DMS53 (cell line): ENCODE measurements at places on chromosomes 11 and 22.
A peak's percentile ranks its signal among the peaks of the same experiment; 100 is the strongest.

DNA sequence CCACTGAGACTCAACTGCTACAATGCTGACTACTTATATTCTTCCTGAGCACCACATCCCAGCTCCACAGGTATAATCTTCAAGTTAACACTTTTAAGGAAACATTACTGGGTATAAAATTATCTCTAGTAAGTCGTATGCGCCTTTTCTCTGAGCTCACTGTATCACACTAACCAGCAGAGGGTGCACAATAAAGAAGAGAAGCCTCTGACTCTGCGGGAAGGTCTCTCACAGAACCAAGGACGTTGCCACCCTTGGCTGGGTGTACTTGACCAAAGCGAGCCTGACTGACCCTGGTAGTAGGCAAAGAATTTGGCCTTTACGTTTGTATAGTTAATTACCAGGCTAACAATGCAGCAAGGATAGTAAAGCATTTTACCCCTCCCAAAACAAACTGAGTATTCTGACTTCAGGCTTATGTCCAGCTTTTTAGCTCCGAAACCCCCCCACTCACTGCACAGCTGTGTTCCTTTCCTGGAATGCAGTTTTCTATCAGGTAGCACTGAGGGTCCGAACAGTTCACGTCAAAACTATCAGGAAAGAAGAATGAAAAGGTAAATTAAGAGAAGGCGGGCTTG lies at the start of gene BTBD18:
Gene BTBD18, minus strand, starts transcription at position 144 of the 578 bp plus-strand sequence. CDS start 631 bp downstream, outside the sequence.
- DNase-seq = peak; percentile 76

- no peak for DNase-seq
Measured at GRCh38 chr11:38648604-38649003, 2050.6 kb upstream of the RAG2 start.

DNA sequence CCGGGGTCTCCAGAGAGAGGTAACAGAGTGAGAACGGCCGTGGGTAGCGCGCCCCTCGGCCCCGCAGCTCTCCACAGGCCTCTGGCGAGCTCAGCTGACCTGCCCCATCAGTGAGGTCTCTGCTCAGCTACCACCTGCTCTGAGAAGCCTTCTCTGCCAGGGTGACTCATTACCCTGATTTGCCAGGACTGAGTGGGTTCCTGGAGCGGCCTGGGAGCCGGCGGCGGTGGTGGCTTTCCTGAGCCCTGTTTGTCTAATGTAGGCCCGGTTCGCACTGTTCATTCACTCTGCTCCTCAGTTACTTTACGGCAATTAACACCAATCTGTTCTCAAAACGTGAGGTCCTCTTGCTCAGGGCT lies 351.0 kb upstream of the B3GAT1 start:
- no peak for DNase-seq

DNA sequence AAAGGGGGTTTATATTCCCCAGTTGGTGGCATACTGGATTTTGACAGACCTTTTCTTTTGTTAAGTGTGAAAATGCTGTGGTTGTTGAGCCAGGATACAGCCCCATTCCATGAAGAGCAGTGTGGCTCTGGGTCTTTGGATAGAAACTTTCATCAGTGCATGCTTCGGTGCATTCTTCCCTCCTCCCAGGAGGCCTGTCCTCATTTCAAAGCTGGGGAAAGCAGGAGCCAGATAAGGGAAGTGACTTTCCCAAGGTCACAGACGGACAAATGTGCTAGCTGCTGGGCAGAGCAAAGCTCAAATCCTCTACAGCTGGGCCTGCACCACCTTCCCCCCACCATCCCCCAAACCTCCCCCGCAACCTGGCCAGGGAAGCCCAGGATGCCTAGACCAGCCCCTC lies 184.5 kb upstream of the NTM start:
- no peak for DNase-seq

- no peak for DNase-seq
Measured at GRCh38 chr11:36141196-36141953, 147.8 kb downstream of the COMMD9 start.

DNA sequence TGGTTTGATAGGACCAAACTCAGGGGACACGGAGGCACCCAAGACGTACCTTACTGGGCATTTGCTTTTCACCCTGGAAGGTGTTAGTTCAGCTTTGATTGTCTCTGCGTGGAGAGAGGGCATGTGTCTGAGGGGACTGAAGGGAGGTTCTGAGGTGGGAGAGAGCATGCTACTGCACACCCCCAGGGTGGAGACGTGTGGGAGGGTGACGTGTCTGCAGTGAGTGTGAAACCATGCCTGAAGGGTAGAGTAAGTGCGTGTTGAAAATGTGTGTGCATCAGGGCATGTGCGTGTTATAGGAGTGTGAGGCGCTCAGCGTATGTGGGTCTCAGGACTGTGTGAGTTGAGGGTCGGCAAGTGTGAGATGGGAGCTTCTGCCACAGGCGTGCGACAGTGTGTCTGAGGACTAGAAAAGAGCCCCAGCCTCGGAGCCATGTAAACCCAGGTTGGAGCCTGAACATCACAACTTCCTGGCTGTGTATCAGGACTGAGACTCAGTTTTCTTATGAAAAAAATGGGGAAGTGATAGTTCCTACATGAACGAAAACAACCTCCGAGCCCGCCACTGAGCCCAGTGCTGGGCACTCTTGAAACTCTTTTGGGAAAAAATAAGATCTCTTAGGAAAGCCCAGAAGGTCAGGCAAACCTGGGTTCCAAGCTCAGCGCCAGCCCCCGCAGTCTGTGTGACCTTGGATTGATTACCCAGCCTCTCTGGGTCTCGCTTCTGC lies 11.8 kb upstream of the KCNJ11 start:
- no peak for DNase-seq

- DNase-seq = no peak
Measured at GRCh38 chr11:18312663-18313420, 9.1 kb downstream of the HPS5 start.

- no peak for DNase-seq
Measured at GRCh38 chr11:116065986-116066385, 561.8 kb upstream of the CADM1 start.

- DNase-seq = no peak
Measured at GRCh38 chr11:72912253-72912652, 98.0 kb downstream of the ATG16L2 start.

DNA sequence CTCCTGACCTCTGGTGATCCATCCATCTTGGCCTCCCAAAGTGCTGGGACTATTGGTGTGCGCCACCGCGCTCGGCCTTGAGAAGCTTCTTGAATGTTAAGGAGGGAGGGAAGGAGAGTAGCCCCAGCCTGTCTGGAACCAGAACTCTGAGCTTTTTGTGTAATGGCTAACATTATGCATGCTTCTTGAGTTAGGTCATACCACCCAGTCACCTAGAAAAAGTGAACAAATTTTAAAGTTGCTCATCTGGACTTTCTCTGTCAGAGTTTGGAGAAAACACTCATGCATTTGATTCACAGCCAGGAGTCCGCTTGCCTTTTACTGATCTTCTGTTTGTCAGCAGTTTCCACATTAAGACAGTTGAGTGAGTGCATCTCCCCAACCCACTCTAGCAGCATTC lies 82.1 kb downstream of the PPP6R3 start:
- DNase-seq = no peak

DNA sequence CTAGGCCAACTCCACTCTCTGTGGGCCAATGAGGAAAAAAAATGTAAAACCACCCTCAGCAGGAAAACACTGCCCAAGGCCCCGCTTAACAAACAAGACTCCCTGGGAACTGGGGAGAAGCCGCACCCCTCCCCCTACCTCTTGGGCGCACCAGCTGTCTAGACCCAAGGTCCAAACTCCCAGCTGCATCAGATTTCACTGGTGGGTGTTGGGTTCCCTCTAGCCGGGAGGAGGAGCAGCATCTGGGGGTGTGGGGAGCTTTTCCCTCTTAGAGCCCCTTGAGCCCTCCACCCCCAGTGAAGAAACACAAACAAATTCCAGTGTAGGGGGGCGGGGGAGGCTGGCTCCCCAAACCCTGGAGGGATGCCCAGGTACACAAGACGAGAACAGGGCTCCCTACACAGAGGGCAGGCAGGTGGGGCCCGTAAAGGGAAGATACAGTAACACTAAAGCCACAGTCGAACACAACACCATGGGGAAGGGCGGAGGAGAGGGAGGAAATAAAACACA lies 64.9 kb downstream of the NECTIN1 start:
- DNase-seq = peak; percentile 60

GRCh38 chr22:22460635-22461034 lies 47.9 kb downstream of the ZNF280B start:
- peak; percentile 44 for DNase-seq

GRCh38 chr11:30016588-30017363 lies at the start of gene KCNA4:
KCNA4 (minus strand) TSS chr11:30017030; CDS start chr11:30012678, 4,352 bp downstream.
- DNase-seq = peak; percentile 81

GRCh38 chr11:104015649-104016415 lies 20.6 kb upstream of the DDI1 start:
- DNase-seq = no peak

DNA sequence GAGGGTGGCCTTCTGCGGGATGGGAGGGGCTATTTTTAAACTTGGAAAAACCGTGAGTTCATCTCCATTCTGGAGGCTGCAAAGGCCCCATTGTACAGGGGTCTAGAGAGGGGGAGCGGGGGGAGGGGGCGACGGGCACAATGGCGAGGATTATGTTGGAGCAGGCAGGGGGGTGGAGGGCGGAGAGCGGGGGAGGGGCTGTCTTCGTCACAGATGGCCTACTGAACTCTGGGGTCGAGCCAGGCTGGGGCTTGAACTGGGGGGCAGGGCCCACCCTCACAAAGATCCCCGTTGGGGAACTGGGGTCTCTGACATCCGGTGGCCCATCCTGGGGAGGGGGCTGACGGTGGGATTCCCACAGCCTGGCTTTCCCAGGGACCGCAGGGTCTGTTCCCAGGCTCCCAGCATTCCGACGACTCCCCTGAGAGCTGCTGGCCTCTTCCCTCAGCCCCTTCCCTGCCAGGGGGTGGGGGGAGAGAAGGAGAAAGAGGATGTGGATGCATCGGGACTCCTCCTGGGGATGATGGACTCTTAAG lies 3.4 kb upstream of the MCAM start:
- peak; percentile 47 for DNase-seq

- peak; percentile 12 for DNase-seq
Measured at GRCh38 chr22:46002757-46003270, 25.9 kb upstream of the WNT7B start.

GRCh38 chr11:117384045-117384444 lies 56.4 kb downstream of the CEP164 start:
- DNase-seq = no peak

GRCh38 chr11:120561286-120561685 lies 49.7 kb downstream of the GRIK4 start:
- DNase-seq = no peak

DNA sequence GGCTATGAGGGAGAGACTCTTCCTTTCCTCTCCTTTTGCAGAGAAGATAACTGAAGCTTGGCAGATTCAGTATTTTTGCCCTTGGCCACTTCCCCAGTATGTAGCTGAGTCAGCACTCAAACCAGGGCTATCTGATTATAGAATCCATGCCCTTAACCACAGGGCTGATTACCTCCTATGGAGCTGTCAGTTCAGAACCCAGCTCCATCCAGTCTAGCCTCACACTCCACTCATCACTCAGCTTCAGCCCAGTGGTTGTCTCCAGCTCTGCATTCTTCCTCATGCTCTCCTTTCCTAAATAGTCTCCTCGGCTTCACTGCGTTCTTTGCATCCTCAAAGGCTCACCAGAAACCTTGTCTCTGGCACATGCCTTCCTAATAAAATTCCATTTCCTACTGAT lies 151.6 kb upstream of the BLID start:
- no peak for DNase-seq

- DNase-seq = peak; percentile 63
Measured at GRCh38 chr11:113806406-113806805, 26.8 kb downstream of the CLDN25 start.

- no peak for DNase-seq
Measured at GRCh38 chr11:2762031-2762380, 62.2 kb upstream of the KCNQ1OT1 start.

DNA sequence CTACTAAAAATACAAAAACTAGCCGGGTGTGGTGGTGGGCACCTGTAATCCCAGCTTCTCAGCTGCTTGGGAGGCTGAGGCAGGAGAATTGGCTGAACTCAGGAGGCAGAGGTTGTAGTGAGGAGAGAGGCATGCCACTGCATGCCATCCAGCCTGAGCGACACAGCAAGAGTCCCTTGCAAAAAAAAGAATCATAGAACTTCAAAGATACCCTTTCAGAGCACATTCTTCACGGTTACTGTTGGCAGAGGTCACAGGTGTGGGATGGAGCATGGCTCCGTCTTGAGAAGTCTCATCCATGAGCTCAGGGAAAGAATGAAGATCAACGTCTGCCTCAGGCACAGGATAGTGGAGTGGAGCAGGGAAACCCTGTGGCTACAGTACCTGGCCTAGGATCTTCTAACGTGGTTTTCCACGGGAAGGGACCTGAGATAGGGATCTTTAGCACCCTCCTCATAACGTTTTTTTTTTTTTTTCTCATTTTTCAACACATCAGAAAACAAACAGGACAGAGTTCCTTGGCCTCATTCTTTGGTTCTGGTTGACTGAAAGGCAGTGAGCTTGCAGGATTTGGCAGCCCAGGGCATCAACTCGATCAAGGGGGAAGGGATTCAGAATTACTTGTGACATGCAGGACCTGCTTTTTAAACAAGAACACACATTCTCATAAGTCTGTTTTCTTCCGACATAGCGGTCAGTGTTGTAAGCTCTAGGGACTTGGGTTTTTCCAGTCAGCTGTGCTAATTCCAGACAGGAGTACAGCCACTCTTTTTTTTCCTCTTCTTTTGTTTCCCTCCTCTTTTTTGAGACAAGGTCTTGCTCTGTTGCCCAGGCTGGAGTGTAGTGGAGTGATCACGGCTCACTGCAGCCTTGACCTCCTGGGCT lies 22.8 kb downstream of the F2 start:
- DNase-seq = no peak

DNA sequence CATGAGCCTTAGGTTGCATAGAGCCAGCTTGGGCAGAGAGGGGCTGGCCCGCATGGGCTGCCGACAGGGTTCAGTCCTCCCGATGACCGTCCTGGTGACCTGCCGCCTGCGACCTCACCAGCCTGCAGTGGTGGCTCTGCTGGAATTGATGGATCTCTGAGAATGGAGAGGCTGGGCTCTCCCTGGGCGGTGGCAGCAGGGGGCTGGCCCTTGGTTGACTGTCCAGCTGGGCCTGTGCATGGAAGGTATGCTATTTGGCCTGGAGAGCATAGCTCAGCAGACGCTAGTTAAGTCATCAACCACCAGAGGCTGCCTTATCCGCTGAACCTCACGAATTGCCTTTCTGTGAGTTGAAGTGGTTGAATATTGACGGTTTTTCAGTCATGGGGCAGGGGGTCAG lies 19.7 kb downstream of the GRAMD4 start:
- no peak for DNase-seq

DNA sequence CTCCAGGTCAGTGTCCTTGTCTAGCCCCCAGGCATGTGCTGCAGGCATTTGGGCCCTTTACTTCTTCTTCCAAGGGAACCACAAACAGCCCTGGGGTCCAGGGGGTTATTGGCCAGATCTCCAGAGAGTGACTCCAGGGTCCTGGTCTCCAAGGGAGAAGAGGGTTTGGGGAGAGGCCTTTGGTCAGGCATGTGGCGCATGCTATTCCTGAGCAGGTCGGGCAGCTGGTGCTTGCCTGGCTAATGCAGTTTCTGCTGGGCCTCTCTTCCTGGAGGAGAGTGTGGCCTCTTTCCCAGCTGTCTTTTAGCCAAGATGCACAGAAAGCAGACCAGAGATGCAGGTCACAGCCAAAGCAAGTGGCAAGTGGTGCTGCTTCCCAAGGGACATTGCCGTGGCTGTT lies 3.8 kb upstream of the RFPL2 start:
- DNase-seq = no peak

- DNase-seq = no peak
Measured at GRCh38 chr11:61618978-61619377, 38.1 kb upstream of the SYT7 start.
